ENCODE measurements at places on chromosomes 16 and 17.

DNA sequence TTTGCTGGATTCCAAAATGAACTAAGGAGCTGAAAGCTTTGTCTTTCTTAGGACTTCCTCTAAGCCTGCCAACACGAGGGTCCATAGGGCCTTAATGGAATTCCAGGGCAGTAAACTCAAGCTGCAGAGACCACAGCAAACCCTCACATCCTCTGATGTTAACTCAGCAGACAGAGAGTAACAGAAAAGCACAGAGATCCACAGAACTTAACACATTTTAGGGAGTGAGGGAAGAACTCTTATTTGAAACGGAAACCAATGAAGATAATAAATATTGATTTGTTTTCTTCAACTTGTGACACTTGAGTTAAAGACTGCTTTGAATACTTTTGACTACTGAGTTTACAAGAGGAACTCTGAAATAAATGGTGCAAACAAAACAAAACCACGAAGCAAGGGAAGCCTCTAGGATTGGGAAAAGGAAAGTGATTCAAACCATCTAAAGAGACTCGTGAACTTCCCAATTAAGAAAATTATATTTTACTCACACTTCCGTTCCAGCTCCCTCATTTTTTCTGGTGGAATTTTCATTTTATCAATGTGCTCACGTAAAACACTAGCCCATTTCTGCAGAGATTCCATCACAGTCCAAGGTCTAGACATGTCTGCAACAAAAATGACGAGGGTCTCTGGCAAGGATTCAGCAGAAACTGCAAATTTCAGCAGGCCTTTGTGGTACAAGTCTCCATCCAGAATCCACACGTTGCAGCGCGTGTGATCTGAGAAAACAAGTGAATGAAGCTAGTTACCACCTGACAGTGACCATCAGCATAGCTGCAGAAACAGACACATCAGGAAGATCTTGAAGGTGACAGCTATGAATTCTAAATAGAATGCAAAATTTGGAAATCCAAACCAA is 9.2 kb downstream of the DYNC1LI2 start:
- no peak for DNase-seq

GRCh38 chr17:15269780-15270089 is 4.6 kb upstream of the PMP22 start:
- no peak for DNase-seq

GRCh38 chr17:73112246-73112645 is 19.8 kb upstream of the SLC39A11 start:
- DNase-seq, result no peak

DNA sequence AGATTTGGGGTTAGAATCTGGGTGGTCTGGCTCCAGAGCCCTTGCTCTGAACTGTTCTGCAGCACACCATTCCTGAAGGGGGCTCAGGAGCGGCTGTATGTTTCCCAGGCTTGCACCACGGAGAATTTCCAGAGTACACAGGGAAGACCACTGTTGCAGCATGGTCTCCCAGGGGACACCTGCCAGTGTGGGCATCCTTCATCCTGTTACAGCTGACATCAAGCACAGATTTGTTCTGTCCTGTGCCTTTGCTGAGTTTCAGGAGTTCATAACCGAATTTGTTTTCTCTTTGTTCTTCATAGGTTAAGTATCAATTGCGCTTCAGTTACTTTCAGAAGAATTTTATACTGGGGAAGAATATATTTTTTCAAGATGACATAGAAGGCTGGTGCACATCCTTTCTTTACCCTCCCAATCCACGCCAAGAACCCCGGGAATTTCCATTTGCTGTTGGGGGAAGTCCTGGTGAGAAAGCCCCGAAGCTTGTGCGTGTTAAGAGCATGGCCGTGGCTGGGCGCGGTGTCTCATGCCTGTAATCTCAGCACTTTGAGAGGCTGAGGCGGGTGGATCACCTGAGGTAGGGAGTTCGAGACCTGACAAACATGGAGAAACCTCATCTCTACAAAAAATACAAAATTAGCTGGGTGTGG is 26.3 kb upstream of the ABCA3 start:
- DNase-seq, result no peak

DNA sequence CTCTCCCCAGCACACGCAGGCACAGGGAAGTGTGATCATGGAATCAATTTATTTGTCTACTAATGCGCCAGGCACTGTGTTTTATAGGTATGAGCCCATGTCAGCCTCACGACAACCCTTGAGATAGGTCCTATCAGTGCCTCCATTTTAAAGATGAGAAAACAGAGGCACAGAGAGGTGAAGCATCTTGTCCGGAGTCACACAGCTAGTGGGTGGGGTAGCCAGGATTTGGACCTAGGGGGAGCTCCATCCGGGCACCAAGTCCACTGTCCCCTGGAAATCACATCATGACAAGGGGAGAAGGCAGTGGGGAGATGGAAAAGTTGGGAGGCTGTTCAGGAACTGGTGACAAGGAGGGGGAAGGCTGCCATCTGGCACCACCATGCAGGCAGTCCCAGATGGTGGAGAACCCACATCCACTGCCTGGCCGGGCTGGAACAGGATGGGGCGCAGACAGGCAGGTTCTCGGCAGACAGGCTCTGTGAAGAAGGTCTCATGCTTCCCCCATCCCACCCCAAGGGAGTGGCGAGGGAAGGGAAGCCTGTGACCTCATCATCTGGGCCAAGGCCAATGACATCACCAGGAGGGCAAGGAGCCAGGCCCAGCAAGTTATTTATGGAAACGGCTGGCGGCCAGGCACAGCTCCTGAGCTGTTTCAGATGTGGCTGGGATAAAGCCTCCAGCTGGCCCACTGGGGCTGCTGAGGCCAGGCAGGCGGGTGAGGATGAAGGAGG is 126.0 kb upstream of the SDK2 start:
- peak; percentile 4 for DNase-seq

DNA sequence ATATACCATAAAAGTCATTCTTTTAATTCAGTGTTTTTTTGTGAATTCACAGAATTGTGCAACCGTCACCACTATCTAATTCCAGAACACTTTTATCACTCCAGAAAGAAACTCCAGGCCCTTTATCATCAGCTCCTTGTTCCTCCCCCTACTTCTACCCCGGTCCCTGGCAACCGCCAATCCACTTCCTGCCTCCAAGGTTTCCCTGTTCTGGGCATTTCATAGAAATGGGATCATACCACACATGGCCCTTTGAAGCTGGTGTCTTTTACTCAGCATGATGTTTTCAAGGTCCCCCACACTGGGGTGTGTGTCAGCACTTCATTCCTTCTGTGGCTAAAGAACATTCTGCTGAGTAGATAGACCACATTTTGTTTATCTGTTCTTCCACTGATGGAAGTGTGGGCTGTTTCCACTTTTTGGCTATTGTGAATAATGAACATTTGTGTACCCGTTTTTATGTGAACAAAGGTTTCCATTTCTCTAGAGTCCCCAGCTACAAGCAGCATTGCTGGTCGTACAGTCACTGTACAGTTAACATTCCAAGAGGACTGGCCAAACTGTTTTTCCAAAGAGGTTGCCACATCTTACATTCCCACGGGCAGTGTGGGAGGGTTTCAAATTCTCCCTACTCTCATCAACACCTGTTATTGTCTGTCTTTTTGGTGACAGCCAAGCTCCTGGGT is 75.8 kb upstream of the ZNF469 start:
- DNase-seq, result no peak

- no peak for DNase-seq
These were observed 3.9 kb downstream of the SPATA20 start for GRCh38 chr17:50550661-50551432.

DNA sequence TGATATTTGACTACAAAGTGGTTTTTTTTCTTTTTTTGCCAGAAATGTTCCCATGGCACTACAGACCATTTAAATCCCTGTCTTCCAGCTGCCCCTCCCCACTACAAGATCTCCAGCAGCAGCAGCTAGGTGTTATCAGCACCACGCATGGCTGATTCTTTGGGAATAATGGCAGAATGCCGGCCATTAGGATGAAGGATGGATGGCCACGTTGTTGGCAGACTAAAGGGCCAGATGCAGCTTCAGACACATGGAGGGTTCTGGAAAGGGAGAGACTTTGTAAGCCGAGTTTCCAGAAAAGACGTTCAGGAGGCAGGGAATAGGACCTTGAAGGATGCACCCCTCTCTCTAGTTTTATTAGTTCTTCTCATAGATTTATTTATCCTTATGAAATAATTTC is 10.3 kb upstream of the MED9 start:
- DNase-seq, result no peak

- peak; percentile 68 for DNase-seq
These were observed 2.3 kb downstream of the SLFN5 start for GRCh38 chr17:35245196-35245486.

DNA sequence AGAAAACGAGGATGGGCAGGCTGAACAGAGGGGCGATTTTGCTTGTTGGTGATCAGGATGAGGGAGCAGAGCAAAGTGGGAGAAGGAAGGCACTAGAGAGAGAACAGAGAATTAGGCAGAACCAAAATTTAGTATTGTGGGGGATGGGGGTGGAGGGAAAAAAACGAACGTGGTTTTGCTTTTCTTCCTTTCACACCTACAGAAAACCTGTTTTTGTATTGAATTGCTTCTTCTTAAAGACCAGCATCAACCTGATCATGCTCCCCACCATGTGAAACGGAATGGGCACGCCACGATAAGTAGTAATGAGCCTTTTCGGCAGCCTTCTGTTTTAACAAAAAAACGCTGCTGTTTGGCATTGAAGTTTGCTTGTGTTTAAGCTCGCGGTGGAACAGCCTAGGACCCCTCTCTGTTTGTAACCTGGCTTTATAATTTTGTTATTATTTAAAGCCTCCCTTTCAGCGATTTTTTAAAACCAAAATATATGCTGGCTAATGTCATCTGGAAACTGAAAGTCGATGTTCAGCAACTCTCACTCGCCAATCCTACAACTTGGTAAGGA is 36.8 kb downstream of the ERCC4 start:
- peak; percentile 8 for DNase-seq

- DNase-seq, result peak; percentile 22
These were observed 88.2 kb upstream of the FA2H start for GRCh38 chr16:74862743-74863244.

GRCh38 chr17:13158494-13159240 is 140.8 kb upstream of the ELAC2 start:
- no peak for DNase-seq

DNA sequence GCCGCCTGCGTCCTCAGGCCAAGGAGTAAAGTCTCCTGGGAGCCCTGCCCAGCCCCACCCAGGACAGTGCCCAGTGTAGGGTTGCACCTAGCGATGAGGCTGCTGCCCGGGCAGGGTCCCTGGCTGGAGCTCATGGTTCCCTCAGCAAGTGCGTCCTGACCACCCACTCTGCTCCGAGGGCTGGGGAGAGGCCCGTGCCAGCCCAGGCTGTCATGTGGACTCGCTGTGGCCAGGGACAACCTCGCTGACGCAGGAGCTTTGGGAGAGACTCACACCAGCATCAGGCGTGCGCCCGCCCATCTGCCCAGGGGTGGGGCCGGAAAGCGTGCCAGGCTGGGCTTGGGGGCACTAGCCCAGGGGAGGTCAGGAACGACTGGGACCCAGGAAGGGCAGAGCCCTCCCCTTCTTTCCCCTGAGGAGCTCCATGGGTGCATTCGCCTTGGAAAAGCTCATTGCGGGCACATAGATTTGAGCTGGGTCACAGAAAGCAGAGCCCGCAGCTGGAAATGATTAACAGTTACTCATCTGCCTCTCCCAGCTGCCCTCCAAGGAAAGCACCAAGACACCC is 19.7 kb downstream of the DPEP1 start:
- DNase-seq, result no peak

- DNase-seq, result no peak
These were observed 16.1 kb upstream of the NPTX1 start for GRCh38 chr17:80492343-80493136.

GRCh38 chr16:50297301-50298074 is 31.1 kb downstream of the ADCY7 start:
- DNase-seq, result no peak

DNA sequence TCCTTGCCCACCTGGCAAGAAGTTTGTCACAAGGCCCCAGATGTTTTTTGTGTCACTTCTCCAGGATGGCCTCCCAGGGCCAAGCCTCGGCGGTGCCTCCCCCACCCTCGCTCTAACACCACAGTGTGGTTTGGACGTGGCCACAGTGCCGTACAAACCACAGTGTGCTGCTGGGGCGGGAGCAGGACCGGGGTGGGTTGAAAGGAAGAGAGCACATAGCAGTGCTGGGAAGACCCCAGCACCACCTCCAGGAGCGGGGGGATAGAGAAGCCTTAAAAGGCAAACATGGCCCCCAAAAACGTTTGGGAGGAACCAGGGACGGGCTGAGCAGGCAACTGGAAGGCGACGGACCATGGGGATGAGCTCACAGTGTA is 5.0 kb upstream of the BCL6B start:
- no peak for DNase-seq

DNA sequence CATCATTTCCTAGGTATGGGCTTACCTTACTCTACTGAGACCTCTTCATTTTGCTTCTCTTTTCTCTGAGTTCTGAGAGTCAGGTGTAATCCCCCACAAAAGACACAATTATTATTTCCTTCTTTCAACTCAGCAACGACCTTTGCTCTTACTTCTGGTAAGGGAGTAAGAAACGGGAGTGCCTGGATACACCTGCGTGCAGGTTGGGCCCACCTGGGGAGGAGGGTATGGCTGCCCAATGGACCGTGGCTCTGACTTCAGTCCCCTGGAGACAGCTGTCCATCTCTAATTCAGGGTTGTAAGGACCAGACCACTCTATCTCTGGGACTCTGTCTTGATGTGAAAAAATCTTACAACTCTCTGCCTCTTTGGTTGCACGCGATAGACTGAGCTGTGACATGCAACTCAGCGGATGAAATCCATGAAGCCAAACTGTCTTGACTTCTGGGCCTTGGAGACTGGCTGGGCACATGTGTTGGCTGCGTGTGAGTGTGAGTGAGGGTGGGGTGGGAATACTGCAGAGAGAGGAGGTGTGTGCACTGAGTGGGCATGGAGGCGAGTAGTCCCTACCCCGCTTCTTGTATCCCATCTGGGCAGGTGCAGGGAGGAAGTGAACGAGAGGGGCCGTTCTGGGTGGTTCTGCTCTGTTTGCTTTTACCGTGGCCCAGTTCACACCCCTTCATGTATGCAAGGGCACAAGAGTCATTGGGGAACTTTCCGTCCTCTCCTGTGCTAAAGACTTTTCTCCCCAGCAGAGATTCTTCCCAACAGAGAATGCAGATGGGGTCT is 1.2 kb downstream of the TMEM238L start:
- DNase-seq, result no peak

- DNase-seq, result no peak
These were observed 23.7 kb upstream of the MED9 start for GRCh38 chr17:17453088-17453487.

DNA sequence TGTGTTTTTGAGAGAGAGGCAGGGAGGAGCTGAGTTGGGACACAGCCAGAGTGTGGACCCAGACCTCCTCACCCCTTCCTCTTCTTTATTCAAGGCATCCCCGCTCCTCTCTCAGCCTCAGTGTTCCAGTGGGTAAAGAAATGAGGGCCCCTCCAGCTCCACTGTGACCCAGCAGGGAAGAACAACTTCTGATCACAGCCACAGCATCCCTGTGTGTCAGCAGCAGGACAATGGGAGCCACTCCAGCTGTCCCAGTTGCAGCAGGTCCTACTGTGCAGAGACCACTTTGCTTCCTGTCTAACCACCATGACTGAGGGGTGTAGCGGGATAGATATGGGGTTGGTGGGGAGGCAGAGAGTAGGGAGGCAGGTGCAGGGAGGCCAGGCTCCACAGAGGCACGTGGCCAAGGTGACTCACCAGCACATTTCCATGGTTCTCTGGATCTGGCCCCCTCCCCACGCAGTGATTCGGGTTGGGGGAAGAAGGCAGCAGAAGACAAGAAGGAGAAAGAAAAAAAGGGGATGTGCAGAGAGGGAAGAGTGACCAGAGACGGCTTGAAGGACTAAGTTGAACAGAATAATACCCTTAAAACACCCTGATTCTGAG is 24.5 kb downstream of the PIK3R5 start:
- DNase-seq, result no peak

- DNase-seq, result no peak
These were observed 6.5 kb upstream of the CCL13 start for GRCh38 chr17:34349751-34350150.

GRCh38 chr17:36851250-36851649 is 86.0 kb upstream of the LHX1 start:
- peak; percentile 72 for DNase-seq

Measured in Panc1 (cell line).